ENCODE measurements at places on chromosomes 1 and 21.

GRCh38 chr1:164667001-164667400, 108.0 kb downstream of the PBX1 start:
- DNase-seq = no peak

DNA sequence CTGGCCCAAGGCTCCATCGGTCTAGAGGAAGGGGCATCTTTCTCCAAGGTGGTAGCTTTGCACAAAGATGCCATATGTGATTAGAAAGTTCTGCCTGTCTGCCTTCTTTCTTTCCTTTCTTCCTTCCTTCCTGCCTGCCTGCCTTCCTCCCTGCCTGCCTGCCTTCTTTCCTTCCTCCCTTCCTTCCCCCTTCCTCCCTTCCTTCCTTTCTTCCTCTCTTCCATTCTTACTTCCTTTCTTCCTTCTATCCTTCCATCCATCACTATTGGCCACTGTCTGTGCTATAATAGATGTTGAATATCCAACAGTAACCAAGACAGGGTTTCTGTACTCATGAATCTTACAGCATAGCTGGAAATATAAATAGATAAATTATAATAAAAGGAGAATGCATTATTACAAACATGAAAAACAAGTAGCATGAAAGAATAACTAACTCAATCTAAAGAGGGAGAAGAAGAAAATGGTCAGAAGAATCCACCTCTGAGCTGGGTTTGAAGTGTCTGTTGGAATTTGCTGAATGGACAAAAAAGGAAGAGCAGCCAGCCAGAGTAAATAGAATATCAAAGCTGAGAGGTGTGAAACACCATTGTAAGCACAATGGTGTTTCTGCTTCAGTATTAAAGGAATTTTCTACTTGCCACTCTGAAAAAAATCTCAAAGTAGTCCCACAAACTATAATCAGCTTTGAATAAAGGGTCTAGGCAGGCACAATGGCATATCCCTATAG, 250.6 kb upstream of the NR5A2 start:
- DNase-seq = no peak

GRCh38 chr1:31145648-31146047, 80.1 kb upstream of the PUM1 start:
- DNase-seq = no peak

DNA sequence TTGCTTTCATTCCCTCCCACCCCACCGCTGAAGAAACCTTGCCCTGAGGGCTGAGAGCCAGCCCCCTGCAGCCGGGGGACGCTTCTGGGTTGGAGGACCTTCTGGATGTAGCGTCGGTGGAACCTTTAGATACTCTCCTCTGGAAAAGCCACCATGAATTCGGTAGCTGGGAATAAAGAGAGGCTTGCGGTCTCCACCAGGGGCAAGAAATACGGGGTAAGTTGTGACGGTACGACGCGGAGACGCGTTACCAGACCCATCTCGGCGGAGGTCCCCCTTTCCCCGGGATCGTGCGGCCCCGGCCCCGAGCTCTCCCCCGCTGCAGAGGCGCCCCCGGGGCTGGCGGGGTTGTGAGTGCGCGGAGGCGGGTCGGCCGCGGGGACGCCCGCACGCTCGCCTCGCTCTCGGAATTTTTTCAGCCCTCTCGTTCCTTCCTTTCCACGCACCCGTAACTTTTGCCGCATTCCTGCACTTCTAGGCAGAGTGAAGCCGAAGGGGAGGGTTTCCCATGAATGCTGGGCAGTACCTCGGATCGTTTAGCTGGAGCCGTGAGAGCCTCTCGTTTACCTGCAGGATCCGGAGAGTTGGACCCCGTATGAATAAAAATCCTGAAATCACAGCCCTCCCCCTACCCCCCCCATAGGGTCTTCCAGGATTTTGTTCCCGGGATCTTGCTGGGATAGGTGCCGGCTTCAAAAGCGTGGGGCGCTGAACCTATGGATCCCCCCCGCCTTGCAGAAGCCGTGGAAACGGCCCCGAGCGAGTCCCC, 671 bp downstream of the KIF26B start:
- no peak for DNase-seq

GRCh38 chr21:16536140-16536539, 806.4 kb downstream of the USP25 start:
- no peak for DNase-seq

DNA sequence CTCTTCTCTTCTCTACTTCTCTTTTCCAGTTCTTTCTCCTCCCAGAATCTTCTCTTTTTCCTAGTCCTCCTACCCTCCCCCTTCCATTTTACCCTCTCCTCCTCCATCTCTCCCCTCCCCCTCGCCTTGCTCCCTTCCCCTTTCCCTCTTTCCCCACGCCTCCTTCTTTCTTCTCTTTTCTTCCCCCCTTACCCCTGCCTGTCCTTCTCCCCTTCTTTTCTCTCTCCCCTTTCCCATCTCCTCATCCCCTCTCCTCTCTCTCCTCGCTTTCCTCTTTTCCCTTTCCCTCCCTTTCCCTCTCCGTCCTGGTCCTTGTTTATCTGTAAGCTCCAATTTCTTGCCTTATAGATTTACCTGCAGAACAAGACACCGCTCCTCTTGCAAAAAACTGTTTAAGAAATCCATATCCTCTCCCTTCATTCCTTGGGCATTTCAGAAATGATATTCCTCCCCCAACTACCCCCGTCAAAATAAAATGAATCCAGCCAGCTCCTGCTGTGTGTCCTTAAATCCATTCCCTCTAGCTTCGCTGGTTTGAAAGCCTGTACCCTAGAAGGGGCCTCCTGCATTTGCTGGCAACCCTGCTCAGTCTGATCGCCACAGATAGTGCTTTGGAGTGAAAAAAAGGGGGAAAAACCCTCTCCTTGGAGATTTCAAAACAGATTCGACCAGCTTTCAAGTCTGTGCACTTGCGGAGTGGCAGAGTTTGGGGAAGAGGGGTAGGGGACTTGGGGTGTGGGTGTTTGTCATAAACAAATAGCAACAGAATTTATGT, 89.4 kb downstream of the PAPPA2 start:
- DNase-seq = no peak

GRCh38 chr1:85279458-85280080, 3.1 kb upstream of the BCL10 start:
- no peak for DNase-seq

DNA sequence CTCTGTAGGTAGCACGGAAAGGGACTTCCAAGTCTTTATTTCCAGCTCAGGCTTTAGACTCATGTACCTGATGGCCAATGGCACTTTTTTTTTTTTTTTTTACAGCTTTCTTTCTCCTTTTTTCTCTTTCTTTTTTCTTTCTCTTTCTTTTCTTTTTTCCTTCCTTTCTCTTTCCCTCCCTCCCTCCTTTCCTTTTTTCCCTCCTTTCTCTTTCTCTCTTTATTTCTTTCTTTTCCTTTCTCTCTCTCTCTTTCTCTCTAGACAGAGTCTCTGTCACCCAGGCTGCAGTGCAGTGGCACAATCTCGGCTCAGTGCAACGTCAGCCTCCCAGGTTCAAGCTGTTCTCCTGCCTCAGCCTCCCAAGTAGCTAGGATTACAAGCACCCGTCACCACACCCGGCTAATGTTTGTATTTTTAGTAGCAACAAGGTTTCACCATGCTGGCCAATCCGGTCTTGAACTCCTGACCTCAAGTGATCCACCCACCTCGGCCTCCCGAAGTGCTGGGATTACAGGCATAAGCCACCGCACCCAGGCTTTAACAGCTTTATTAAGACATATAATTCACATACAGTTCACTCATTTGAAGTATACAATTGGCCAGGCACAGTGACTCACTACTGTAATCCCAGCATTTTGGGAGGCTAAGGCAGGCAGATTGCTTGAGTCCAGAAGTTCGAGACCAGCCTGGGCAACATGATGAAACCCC, 5.1 kb upstream of the DCAF8 start:
- no peak for DNase-seq

DNA sequence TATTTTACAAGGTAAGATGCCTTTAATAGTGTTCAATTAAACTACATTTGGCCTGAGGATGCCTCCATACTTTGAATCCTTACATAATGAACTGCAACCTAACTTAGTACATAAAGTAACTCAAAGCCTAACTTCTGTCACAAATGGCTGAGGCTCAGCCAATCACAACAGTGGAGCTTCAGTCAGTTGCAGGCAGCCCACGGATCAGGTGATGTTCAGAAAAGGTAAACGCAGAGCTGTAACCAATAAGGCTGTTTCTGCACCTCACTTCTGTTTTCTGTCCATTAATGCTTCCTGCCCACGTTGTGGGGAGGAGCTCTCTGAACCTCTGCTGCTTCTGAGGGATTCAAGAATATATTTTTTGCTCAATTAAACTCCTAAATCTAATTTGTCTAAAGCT, 94.8 kb upstream of the KIAA0040 start:
- DNase-seq = no peak

GRCh38 chr1:201495551-201496295, 11.2 kb downstream of the CSRP1 start:
- peak; percentile 85 for DNase-seq

DNA sequence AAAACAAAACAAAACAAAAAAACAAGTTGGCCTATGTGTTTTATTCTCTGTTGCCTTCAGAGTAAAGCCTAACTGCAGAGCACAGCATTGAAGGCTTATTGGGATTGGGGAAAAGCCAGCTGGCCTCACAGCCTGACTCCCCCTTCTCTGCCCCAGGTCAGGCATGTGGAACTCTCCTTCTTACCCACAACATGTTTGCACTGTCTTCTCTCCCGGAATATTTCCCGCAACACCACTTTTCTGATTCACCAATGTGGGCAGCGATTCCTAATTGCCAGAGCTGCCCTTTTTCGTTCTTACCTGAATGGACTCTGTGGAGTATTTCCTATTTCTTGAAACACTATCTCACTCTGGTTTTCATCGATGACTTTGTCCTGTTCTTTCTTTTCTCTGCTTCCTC, 2.8 kb upstream of the TARBP1 start:
- no peak for DNase-seq

DNA sequence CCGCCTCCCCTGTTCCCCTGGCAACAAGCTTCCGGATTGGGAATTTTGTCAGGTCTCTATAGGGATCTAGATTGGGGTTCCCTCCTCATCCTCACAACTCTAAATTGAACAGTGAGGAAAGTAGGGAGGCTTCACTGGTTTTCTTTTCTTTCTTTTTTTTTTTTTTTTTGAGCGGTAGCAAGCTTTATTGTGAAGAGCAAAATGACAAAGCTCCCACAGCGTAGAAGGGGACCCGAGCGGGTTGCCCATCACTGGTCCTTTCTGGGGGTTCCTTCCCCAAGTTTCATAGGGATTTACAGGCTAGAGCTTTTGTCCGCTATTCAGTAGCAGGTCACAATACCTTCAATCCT, 10.3 kb downstream of the ARHGEF2 start:
- no peak for DNase-seq

GRCh38 chr1:188669728-188670382, 1807.8 kb downstream of the BRINP3 start:
- DNase-seq = no peak

DNA sequence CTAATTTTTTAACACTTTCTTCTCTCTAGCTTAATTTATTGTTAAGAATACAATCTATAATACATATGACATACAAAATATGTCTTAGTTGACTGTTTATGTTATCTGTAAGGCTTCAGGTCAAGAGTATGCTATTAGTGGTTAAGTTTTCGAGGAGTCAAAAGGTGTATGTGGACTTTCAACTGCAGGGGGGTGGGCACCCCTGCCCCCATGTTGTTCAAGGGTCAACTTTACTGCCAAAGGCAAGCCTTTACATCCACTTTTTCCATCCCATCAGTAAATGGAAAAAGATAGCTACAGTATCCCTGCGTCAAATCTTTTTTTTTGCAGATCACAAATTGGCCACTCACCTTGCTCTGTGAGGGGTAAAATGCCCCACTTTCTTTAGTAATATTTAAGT, 6.3 kb downstream of the METTL18 start:
- no peak for DNase-seq

- no peak for DNase-seq
These were observed 42.0 kb upstream of the ADAMTS1 start for GRCh38 chr21:26887251-26887650.

- peak; percentile 48 for DNase-seq
These were observed 1.4 kb downstream of the LHX4 start for GRCh38 chr1:180231506-180231921.

GRCh38 chr21:35273333-35273732, 224.2 kb upstream of the RUNX1 start:
- DNase-seq = no peak

DNA sequence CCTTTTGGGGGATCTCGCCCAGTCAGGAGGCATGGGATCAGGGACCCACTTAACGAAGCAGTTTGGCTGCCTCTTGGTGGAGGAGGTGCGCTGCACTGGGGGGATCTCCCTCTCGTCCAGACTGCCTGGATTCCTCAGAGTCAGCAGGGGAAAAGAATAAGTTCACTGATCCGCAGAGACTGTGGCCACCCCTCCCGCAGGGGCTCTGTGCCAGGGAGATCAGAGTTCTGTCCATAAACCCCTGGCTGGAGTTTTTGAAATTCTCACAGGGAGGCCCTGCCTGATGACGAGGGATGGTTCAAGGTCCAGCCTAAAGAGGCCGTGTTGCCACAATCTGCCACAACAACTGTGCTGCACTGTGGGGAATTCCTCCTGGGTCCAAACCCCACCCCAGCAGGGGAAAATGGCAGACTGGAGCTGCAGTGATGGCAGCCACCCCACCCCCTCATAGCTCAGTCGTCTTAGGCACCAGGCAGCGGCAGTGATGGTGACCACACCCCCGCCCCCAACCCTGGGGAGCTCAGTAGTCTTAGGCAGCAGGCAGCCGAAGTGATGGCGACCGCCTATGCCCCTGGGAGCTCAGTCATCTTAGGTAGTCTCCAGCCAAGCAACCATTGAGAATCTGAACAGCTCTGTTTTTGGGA, 273.8 kb upstream of the USP25 start:
- no peak for DNase-seq

- no peak for DNase-seq
These were observed 13.9 kb downstream of the SERTAD4 start for GRCh38 chr1:210246447-210246846.

DNA sequence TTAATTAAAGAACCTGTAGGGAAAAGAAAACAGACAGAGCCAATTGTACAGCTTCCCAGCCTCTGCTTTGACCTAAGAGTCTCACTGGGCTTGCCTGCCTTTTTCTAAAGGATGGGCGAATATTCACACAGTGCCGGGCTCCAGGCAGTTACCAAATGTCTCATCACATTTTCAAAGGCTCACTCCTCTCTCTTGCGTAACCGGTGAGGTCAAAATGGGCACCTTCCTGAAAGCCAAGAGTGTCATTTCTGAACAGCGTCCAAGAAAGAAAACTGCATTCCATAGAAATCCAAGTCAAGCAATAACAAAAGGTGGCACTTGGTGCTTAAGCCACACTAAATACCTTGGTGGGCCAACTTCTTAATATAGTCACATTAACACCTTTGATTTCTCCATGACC, 710 bp upstream of the PALMD start:
- DNase-seq = no peak

Data from suprapubic skin (tissue), 4 donors.